Motor neuron (in vitro differentiated cells): ENCODE measurements at places on chromosomes 6 and 20. TPM values are rescaled to one million over a fixed set of nuclear protein-coding genes. Genes with fewer than 3 reads are reported as not detected.

RRAGD gene
- total RNA-seq, result 90.2 and 98.9 TPM in 2 replicates

RIN2 gene
- 26.8 and 29.7 TPM in 2 replicates for total RNA-seq

PRR18 gene
- total RNA-seq, result 0.64 and 1.0 TPM in 2 replicates

EDN3 gene
- 0.09 and 0.10 TPM in 2 replicates for total RNA-seq

SYTL3 gene
- 1.1 and 1.4 TPM in 2 replicates for total RNA-seq

BEND3 gene
- 5.3 and 5.6 TPM in 2 replicates for total RNA-seq

TGM3 gene
- 0.31 and 0.38 TPM in 2 replicates for total RNA-seq

CLPSL1 gene
- not detected in 2 replicates for total RNA-seq

GNAS-AS1 gene
- 1.6 and 2.7 TPM in 2 replicates for total RNA-seq

TNFRSF6B gene
- 0.29 TPM in 1 of 2 replicates, not detected in the other for total RNA-seq

SIGLEC1 gene
- total RNA-seq, result 0.09 and 0.21 TPM in 2 replicates

PGBD1 gene
- total RNA-seq, result 7.4 and 7.5 TPM in 2 replicates

CST4 gene
- not detected in 2 replicates for total RNA-seq

- no peak for ATAC-seq
These were observed 37.0 kb downstream of the PEX7 start for GRCh38 chr6:136859430-136859829.

- peak; percentile 2 for ATAC-seq
These were observed 60.1 kb downstream of the RPP40 start for GRCh38 chr6:4943716-4944115.

DNA sequence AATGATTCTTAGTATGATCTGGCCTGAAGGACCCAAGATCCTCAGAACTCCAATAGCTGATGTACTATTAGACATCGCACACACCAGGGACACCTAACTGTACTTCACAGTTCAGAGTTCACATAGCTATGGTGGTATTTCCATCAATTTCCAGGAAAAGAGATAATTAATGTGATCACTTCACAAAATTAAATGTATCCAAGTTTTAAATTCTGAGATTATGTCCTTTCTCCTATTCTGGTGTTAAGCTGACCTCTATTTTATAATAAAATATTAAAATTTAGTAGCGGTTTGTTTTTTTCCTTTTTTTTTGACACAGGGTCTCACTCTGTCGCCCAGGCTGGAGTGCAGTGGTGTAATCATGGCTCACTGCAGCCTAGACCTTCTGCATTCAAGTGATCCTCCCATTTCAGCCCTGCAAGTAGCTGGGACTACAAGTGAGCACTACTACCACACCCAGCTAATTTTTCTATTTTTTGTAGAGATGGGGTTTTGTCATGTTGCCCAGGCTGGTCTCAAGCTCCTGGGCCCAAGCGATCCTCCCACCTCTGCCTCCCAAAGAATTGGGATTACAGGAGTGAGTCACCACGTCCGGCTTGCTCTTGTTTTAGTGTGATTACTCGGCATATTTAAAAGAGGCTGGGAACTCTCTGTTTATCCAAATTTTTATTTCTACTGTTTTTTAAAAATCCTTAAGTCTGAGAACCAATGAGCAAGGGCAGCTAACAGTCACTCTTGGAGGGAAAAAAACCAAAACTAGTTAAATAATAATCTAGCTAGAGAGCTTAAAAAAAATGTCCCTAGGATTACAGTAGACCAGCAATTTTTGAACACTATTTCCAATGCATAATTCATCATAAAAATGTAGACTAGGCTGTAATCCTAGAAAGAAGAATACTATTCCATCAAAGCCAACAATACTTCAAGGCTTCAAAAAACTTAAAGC is 16.0 kb downstream of the KIF13A start:
- ATAC-seq, result no peak

GRCh38 chr20:44208770-44209169 is 1.8 kb downstream of the OSER1 start:
- no peak for ATAC-seq

- ATAC-seq, result no peak
These were observed 218.7 kb upstream of the FERMT1 start for GRCh38 chr20:6341491-6341890.

DNA sequence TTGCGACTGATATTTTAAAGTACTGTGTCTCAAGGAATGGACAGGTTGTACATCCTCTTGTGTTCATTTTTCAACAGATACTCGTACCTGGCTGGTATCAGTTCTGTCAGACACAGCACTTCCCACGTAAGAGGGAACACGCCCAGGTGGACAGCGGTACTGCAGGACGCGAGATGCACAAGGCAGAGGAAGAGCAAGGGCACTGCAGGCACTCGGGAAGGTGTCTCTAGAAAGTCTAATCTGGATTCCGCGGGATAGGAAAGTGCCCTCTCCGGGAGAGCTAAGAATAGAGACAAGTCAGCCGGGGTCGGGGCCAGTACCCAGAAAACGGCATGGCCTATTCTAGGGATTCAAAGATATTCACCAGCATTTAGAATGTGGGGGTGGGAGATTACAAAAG is 94.2 kb upstream of the MBOAT1 start:
- ATAC-seq, result no peak

GRCh38 chr6:16711546-16712254 is 49.6 kb downstream of the ATXN1 start:
- ATAC-seq, result no peak

- peak; percentile 49 for ATAC-seq
These were observed at the start of gene MARCKS for GRCh38 chr6:113856625-113857555. Gene MARCKS, plus strand, starts transcription at chr6:113857345. Its CDS starts 401 bp downstream, at chr6:113857746.

DNA sequence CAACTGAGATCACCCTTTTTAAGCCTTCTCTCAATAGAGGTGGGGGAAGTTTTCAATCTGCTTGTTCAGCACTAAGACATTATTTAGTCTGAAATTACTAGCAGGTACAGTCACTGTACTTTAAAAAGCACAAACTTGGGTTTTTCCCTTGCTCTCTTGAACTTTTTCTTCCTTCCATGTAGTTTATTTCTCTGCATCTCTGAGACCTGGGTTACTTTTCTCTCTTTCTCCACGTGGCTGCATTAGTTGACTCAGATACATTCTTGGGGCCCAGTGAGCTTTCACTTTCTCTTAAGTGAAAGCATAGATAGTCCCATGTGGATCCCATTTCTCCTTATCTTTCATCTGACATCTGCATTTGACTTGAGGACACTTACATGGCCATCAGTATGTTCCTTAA is 433.9 kb upstream of the MAP3K7 start:
- peak; percentile 20 for ATAC-seq

- no peak for ATAC-seq
These were observed 194.1 kb downstream of the OGFRL1 start for GRCh38 chr6:71482742-71483141.

GRCh38 chr6:55972091-55972490 is 96.7 kb upstream of the BMP5 start:
- ATAC-seq, result no peak

- no peak for ATAC-seq
These were observed 1509.0 kb downstream of the GRIK2 start for GRCh38 chr6:102902471-102902870.

DNA sequence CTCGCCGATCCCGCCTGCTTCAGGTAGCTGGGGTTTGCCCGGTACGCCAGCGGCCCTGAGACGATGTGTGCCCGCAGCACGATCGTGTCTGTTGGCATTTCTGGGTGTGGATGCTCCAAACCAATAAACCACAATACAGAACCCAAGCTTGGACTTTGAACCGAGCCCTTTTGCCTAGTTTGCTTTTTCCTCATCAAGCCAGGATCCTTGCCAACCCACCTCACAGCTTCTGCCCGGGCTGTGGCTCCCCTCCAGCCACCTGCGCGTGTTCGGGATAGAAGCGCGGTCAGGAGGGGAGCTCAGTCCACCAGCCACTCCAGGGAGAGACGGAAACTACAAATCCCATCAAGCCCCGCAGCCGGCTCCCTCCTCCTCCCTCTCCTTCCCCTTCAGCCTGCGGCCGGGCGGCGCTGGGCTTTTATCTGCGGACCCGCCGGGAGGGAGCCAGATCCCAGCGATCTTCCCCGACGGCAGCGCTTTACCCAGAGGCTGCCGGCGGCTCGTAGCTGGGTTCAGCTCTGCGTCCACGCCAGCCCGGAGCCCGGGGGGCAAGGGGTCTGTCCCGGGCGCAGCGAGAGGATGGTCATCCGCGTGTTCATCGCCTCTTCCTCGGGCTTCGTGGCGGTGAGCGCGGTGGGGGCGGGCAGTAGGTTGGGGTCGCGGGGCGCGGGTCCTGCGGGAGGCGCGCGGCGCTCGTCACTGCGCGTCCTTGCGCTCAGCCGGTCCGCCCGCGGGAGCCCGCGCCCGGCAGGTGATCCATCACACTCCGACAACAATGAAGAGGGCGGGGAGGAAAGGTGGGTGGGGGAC is at the start of gene SH3BGRL2:
Gene SH3BGRL2 (plus strand): TSS at position 447 of the 810 bp plus-strand sequence. CDS start 133 bp downstream, at position 580.
- ATAC-seq, result peak; percentile 97

DNA sequence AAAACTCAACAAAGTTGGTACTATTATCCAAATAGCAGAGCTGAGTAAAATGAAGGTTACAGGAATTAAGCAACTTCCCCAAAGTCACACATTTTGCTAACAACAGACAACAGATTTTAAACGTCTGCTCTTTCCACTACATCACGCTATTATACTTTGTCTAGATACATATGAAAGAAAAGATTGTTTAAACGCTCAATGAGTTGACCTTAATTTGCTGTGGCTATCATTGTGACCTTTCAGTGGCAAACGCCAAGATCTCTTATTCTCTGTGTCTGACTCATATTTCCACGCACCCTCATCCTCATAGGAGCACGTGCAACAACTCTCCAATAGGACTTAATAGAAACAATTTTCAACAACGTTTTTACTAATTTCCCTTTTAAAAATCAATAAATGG is 540.1 kb downstream of the MAFB start:
- no peak for ATAC-seq

- no peak for ATAC-seq
These were observed 23.6 kb upstream of the EDN1 start for GRCh38 chr6:12266571-12266970.

DNA sequence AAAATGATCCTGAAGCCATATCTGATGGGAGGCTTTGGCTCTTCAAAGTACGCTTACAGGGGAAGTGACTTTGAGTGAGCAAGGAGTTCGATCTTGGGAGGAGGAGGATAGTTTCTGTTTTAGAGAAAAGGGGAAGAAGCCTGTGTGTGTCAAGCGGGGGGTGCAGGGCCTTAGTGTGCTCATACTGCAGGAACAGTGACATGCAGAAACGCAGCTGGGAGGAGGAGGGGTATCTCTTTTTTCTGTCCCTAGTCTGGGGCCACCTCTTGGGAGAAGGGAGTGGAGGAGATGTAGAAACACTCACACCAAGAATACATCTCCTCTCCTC is 19.8 kb downstream of the SIRPD start:
- no peak for ATAC-seq

DNA sequence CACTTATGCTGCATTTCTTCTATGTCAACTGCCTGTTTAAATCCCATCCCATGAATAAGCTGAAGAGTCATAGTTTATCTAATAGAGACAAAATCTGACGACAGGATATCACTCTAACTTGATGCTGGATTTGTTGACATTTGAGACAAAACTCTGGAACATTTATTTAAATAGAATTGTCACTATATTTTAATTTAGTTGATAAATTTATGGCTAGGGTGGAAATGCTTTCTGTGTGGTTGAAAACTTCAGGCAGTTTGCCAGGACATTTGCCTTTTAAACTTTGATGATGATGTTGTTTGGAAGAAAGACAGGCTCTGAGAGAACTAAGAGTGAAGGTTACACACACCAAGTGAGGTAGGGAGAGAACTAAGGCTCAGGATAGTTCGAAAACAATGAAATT is 68.1 kb downstream of the GJA1 start:
- peak; percentile 78 for ATAC-seq

GRCh38 chr6:56891754-56892153 is 63.2 kb upstream of the BEND6 start:
- no peak for ATAC-seq

- ATAC-seq, result no peak
These were observed 101.5 kb downstream of the CD2AP start for GRCh38 chr6:47579040-47579439.
